GM12892 (cell line): ENCODE measurements at places on chromosomes 6 and 20.
A peak's percentile ranks its signal among the peaks of the same experiment; 100 is the strongest.

- no peak for DNase-seq
Observed at GRCh38 chr6:82144852-82145340, 102.6 kb downstream of the IBTK start.

DNA sequence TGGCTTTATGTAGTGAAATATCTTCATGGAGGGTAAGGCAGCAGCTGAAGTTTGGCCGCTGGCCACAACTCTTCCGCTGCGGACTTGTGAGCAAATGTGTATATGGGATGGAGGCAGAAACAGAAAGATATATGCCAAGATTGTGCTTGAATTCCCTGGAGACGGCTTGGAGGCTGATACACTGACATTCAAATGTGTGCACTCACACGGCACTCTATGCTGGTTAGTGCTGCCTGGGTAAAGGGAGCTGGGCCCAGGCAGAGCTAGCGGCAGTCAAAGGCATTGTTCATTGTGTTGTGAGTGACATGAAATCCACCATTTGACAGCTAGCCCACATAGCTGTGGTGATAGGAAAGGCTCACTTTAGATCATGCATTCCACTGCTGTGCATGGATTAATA is 202.7 kb downstream of the CLIC5 start:
- no peak for DNase-seq

DNA sequence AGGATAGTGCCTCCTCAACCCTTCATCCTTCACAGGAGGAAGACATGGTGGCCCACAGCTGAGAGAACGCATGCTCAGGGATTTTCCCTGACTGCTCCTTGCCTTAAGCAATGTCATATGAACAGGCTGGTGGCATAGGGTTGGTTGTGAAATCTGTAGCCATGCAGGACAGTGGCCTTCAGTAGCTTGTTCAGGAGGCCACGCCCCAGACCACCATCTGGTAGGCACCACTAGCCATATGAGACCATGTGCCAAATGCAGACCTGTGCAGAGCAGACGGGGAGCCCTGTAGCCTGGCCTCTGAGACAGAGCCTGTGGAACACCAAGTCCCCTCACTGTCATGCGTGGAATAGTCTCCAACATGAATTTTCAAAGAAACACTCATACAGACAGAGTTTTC is 76.5 kb downstream of the ADTRP start:
- DNase-seq = no peak

- DNase-seq = no peak
Observed at GRCh38 chr6:141244366-141244765, 888.4 kb upstream of the GJE1 start.

- no peak for DNase-seq
Observed at GRCh38 chr6:52503851-52504781, 72.7 kb downstream of the TRAM2 start.

GRCh38 chr20:62406635-62407176 is 379 bp downstream of the CABLES2 start:
- no peak for DNase-seq

- no peak for DNase-seq
Observed at GRCh38 chr6:153231048-153231646, 100.1 kb upstream of the RGS17 start.

DNA sequence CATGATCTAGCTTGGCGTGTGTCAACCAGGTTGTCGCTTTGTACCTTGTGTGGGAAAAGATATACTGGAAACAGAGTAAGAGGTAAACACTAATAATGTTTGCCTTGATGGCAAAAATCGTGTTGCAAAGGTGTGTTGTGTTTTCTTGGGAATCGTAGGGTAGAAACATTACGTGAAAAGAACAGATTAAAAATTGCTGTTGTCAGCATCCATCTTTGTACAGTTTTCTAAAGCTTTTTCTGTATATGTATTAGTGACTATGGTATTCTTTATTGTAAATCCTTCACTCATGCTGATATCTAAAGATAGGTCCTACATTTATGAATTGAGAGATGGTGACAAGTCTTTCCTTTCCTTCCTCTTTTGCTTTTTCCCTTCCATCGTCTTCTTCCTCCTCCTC is 116.9 kb downstream of the RPS12 start:
- no peak for DNase-seq

GRCh38 chr6:159541296-159541695 is 151.7 kb downstream of the SOD2 start:
- DNase-seq = no peak

DNA sequence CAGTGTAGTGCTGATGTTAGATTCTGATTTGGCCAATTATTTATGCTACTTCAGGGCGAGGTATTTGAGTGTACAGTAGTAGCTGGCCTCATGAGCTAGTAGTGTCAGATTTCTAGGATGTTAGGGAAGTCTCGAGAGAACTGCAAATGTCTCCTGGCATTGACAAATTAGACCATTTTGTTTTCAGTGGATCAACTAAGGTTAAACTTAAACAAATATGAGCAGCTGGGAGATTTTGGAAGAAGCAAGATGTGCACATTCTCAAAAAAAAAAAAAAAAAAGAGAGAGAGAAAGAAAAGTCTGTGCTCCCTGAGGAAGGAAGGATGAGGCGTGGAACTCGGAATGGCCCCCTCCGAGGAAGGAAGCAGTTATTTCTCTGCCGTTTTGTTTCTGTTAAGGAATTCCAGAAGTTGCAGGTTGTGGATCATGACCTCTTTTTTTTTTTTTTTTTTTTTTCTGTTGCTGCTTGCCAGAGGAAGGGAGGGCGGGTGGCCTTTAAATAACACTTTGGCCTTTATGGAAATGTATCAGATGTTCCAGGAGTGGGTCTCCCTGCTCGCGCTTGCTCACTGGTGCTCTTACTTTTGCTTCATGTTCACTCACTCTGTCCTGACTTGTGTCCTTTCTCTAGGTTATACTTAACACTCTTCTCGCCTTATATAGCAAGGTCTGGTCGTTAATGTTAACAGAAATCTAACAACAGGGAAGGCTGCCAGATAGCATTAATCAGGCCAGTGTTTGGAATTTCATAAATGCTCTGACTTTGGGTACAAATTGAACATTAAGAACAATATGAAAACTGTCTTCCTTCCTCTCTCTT is 124.4 kb downstream of the TCP11 start:
- no peak for DNase-seq

GRCh38 chr20:21234324-21234723 is 68.8 kb upstream of the XRN2 start:
- no peak for DNase-seq

- DNase-seq = peak; percentile 19
Observed at GRCh38 chr6:163414946-163415619, 565 bp downstream of the QKI start.

DNA sequence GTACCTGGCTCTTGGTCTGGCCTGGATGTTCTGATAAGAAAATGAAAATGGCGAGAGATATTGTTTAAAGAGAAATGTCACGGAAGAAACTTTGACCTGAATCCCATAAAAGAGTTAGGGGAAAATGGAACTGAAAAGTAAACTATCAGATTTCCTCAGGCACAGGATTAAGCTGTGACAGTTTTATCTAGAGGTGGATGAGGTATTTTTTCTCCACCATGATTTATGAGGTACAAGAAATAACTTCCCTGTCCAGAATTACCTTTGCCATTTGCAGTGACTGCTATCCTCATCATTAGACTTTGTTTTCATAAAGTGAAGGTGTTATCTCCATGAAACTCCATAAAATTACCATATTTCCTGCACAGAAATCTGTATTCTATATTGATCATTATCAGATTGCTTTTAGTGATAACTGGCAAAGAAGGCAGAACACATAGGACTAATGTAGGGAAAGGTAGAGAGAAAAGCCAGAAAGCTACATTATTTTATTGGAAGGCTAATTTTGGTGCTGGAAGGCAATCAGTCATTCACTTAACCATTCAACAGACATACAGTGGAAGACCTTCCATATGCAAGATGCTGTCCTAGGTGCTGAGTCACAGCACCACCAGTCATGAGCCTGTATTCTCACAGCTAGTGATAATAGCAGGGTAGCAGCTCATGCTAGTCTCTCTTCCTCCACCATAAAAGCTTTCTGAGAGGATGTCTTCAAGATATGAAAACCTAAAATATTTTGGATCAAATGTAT is 427.3 kb upstream of the CITED2 start:
- DNase-seq = no peak

GRCh38 chr6:110239526-110240274 is 59.5 kb downstream of the CDC40 start:
- no peak for DNase-seq

GRCh38 chr6:33957892-33958525 is 154.2 kb upstream of the MLN start:
- DNase-seq = no peak

DNA sequence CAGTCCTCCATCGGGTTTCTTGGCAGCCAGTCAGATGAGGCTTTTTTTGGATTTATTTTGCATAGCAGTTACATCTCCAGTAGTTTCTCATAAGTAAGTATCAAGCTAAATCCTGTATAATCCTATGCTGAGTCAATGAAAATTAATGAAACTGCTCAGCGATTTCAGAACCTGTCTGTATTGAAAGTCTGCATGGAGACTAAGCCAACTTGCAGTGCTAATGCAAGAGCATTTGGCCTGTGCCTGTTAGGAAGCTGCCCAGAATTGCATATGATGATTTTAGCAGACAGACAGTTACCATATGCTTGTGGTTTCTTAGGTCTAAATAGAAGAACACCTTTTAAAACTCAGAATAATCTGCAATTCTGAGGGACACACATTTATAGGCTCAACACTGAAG is 25.2 kb upstream of the LRRN4 start:
- no peak for DNase-seq

DNA sequence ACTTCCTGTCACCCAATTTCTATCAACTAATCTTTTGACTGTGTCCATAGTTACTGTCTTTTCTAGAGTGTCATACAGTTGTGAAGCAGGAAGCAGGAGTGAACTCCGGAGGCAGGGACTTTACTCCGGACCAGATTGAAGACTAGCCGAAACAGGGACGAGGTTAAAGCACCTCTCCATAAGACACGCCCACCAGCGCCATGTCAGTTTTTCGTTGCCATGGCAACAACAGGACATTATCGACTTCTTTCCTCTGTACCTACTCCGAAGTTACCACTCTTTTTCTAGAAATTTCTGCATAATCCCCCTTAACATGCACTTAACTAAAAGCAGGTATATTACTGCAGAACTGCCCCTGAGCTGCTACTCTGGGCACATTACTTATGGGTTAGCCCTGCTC is 25.2 kb downstream of the TRIM38 start:
- no peak for DNase-seq

GRCh38 chr6:157757430-157758403 is 65.3 kb upstream of the SNX9 start:
- DNase-seq = no peak

GRCh38 chr6:63316113-63316512 is 3.7 kb downstream of the LGSN start:
- DNase-seq = no peak

DNA sequence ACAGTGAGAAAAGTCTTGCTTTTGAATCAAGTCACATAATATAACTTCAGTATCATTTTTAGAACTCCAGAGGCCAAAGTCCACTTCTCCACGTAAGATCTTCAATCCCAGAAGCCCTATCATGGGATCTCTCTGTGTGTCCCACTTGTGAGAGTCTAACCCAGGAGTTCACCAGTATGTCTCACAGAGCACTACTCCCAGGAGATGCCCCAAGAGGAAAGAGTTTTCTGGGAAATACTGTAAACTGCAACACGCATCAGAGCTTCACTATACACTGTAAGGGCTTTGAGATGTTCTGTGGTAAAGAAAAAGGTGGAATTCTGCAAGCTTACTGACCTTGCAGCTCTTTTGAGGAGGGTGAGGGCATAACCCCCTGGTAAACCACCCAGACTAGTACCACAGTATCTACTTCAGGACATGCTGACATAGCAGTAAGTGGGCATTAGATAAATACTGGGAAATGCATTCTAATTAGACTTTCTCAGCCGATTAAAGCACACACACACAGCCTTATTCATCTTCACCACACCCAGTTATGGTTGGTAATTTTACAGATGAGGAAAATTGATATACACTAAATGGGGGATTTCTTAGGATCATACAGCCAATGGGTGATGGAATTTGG is 12.3 kb downstream of the DCBLD1 start:
- DNase-seq = no peak

DNA sequence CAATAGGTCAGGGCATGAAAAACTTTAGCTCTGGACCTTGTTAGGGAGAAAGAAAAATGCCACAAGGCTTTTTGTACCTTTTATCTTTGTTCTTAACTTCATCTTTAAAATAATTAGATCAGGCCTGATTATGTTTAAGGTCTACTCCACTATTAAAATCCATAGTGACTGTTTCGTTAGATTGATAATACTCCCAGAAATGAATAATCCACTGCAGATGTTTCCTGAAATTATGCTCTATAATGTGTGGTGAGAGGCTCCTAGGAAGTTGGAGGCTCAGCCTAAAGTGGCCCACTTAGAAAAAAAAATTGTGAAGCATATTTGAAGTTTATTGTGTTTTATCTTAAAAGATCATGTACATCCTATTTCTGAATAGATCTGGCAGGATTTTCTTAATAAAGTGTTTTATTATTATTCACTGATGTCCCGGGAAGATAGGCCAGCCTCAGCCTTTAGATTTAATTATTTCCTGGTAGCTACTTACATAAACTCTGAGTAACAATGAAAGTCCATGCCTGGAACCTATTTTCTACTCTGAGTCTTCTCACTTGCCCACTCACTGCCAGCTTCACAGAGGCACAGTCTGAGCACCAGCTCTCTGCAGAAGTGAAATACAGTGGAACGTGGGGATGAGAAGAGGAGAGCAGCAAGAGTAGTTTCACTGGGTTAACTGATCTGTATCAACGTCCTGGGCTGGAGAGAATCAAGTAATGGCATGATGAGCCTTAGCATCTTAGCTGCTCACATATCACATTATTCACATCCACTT is 126.8 kb upstream of the TMEM170B start:
- no peak for DNase-seq

DNA sequence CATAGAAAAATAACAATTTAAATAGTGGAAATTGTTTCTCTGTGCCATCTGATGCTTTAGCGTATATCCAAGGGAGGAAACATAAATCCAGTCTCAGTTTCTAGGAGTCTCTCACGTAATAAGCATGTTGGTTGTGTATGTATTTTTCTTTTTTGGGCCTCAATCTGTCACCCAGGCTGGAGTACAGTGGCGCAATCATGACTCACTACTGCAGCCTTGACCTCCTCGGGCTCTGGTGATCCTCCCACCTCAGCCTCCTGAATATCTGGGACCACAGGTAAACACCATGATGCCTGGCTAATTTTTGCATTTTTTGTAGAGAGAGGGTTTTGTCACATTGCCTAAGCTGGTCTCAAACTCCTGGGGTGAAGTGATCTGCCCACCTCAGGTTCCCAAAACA is 78.6 kb upstream of the PLN start:
- no peak for DNase-seq

- DNase-seq = no peak
Observed at GRCh38 chr20:20198011-20198410, 145.7 kb downstream of the CFAP61 start.
